ENCODE measurements at places on chromosomes 13 and 19. TPM values are rescaled to one million over a fixed set of nuclear protein-coding genes. Genes with fewer than 3 reads are reported as not detected.
A peak's percentile ranks its signal among the peaks of the same experiment; 100 is the strongest.

- H3K4me3 ChIP-seq: no peak overlapping the region
- no peaks in the 10 kb centered on the region for H3K36me3 ChIP-seq
- H3K4me1 ChIP-seq: no peaks in the 10 kb centered on the region
- H3K27ac ChIP-seq: no peak overlapping the region
- DNase-seq: no peak
Observed at GRCh38 chr13:98216135-98216565, 39.1 kb upstream of the RNF113B start.

DNA sequence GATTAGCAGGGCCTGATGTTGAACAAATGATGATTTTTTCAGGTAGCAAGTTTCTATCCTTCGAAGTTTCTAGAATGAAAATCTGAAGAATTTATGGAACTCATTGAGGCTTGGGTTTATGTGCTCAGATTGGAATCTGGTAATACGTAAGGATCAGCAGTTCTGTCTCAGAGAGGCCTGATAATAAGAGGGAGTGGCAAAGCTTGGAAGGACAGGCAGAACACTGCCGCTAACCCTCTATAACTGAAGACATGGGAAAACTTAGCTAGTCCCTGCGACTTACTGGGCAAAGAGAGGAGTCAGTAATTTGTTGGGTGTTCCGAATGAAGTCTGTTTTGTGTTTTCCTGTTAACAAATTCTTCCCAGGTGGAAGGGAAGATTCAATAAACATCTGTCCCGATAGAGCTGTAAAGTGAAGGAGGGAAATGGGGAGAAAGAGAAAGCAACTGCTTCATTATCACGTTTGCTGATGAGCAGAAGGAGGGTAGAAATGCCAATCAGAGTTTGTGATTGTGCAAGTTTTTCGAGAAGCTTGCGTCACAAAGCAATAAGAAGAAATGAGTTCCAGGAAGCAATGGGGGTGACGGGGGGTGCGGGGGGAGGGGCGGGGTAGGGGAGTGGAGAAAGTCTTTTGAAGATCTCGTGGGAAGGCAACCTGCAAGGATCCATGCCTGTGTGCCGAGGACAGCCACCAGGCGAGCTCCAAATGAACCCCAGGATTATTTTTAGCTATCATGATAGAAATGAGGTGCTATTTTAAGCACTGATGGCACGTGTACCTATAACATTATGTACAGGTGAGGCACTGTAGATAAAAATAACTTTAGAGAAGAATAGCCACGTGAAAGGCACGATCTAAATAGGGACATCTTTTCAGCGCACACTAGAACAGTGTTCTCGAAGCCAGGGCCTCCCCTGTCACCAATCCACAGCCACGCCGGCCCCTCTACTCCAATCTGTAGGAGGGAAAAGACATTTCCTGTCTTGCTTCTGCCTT is 224.1 kb downstream of the FGF9 start:
- DNase-seq: no peak
- no peak overlapping the region for H3K27ac ChIP-seq
- no peaks in the 10 kb centered on the region for H3K4me1 ChIP-seq
- no peaks in the 10 kb centered on the region for H3K27me3 ChIP-seq
- no peak overlapping the region for H3K4me3 ChIP-seq

GRCh38 chr13:48220592-48220980 is 12.4 kb upstream of the ITM2B start:
- H3K4me1 ChIP-seq: peaks cover 31% of the 10 kb centered on the region
- H3K4me3 ChIP-seq: peak overlapping the region; percentile 78
- no peaks in the 10 kb centered on the region for H3K27me3 ChIP-seq
- H3K36me3 ChIP-seq: peaks cover 8% of the 10 kb centered on the region
- H3K27ac ChIP-seq: peak overlapping the region; percentile 90

The APOC1 gene
- total RNA-seq: 11.6 TPM

The FXYD1 gene
- total RNA-seq: not detected

All from activated naive CD8-positive, alpha-beta T cell treated with anti-CD3 and anti-CD28 coated beads, Interleukin-2, amount 10 ng/mL, durations not matched to agents 7 days and 5 days (primary cell).